CD8-positive, alpha-beta memory T cell (primary cell): ENCODE measurements at places on chromosomes 5 and 9.

DNA sequence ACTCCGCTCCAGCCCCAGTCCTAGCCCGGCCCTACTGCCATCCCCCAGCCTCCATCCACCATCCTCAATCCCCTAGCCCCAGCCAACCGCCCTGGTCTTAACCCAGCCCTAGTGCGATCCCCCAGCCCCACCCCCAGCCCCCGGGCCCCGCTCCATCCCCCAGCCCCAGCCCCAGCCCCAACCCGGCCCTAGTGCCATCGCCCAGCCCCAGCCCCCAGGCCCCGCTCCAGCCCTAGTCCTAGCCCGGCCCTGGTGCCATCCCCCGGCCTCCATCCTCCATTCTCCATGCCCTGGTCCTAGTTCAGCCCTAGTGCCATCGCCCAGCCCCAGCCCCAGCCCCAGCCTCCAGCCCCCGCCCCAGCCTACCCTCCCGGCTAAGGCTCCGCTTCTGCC lies 398 bp downstream of the TOR1A start:
- no peak for DNase-seq

DNA sequence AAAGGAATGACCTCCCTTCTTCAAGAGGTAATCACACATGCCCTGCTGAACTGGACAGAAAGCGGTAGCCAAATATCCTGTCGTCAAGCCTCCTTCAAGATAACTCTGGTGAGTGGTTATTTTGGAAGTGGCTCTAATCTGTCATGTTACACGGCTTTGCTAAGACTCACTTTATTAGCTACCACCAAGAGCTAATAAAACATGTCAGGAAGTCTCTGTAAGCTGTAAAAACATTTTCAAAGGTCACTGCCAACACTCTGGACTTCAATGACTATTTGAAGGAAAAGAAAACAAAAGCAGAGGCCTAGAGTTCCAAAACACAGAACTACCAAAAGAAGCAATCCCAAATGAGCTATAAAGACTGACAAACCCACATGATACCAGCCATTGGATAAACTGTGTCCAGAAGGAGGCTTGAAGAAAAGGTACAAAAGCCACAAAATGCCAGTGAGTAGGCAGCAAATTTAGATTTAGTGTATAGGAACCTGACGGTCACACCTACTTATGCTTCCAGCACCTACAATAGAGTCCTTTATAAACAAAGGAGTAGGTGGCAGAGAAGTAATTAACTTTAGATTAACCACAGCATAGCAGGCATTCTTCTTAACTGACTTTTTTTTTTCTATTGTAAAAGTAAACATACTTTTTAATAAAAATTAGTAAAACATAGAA lies 97.3 kb upstream of the EQTN start:
- DNase-seq: no peak

- DNase-seq: no peak
Observed at GRCh38 chr5:142360051-142360498, 35.3 kb upstream of the SPRY4 start.

- no peak for DNase-seq
Observed at GRCh38 chr5:88930335-88930734, 47.4 kb upstream of the MEF2C start.

- no peak for DNase-seq
Observed at GRCh38 chr5:144162686-144163085, 7.8 kb downstream of the YIPF5 start.

GRCh38 chr5:87354496-87354895 lies 58.2 kb downstream of the CCNH start:
- no peak for DNase-seq

DNA sequence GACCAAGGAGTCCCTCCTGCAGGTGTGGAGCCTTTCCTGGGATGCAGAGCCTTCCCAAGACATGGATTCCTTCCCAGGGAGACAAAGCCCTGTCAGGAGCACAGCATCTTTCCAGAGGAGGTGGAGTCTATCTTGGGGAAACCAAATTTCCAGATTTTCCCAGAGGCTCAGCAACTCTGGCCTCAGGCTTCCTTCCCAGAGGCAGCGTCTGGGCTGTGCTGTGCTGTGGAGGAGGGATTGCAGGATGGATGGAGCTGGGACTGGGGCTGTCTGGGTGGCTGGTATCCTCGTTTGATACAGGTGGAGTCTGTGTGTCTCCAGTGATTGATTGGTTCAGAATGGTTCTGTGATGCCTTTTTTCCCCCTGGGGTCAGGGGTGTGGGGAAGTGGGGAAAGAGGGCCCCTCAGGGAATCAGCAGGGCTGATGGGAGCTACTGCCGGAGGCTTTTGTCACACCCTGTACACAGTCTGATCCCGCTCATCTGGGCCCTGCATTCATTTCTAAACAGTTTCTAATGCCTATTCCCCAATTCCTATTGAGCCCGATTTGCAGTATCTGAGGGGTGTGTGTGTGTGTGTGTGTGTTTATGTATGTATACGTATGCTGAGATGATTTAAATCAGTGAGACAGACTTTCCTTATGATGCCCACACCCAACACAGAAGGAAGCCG lies 16.0 kb downstream of the OR13J1 start:
- DNase-seq: no peak

DNA sequence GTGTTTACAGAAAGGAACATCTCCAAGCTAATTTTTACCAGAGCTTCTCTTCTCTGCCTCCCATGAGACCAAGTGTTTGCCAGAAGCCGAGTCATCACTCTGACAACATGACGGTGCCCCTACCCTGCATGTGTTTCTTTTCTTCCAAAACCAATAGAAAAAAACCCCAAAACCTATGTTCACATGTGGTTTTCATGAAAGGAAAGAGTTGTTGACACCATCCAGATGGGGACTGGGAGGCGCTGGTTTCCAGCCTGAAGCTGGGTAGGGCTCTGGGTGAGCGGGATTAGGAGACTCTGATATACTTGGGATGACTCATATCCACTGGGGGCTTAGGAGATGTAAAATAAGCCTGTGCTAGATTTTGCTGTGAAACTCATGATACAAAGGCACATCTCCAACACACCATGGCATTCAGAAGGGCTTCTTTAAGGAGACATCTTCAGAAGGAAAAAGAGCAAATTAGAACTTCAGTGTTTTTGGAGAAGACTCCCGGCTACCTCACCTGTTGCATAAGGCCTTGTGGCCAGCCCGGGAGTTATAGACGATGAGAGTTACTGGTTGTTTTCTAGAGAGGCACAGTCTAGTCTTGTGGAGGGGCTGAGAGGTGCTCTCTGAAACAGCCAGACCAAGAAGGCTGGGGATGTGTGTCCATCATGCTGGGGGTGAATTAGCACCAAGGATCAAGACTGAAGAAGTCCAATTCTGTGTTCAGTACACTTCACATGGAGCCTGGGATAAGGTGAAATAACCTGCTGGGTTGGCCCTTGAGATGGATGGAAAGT lies 108.9 kb upstream of the LHFPL2 start:
- DNase-seq: no peak

DNA sequence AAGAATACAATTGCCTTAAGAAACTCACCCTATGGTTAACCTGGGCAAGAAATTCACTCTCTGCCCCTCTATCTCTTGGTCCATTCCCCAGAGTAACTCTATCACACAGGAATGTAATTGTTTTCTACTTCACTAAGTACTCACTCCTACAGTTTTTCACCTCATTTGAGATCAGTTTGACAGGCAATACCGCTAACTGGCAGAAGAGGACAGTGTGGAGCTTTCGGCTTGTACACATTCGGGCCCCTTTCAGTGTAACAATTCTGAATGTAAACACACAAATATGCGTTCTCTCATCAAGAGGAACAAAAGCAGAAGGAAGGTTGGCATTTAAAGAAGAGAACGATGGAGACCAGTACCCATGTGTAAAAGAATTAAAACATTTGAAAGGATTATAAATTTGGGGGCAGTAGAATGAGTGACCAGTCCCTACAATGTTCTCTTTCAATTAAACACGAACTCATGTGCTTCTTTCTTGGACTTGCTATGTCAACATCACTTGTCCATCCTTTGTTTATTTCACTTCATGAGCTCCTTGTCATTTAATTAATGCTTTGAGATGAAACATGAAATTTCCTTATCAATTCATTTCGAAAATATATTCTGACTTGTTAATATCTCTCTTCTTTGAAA lies 188.5 kb upstream of the GRAMD2B start:
- no peak for DNase-seq

DNA sequence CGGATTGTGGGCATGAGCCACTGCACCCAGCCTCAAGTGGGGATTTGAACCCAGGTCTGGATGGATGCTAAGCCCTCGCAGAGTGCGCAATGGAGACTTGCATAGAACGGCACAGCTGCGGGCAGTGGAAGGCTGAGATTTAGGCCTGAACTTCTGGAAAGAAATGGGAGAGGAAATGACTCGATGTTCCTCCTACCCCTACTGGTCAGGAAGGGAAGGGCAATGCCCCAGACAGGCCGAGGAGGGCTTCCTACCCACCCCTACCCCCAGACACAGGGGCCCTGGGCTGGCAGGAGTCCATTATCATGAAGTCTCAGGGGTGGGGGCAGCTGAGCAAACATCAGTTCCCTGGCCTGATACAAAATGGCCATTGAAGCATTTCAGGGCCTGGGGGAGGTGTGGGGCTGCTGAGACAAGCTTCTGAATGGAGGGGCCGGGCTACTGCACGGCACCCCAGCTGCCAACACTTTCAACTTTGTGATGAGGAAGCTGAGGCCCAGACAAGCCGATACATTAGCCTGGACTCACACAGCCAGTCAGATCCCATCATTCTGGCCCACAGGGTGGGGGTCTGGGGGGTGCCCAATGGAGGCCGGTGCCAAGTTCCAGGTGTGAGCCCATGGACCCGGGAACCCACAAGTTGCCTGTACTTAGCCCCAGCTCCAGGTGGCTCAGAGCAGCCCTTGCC lies 13.5 kb upstream of the WDR38 start:
- no peak for DNase-seq

- no peak for DNase-seq
Observed at GRCh38 chr5:1207555-1207954, 6.2 kb downstream of the SLC6A19 start.

GRCh38 chr5:116068028-116068632 lies 16.7 kb upstream of the COMMD10 start:
- DNase-seq: no peak

GRCh38 chr9:132441404-132441803 lies 31.4 kb downstream of the CFAP77 start:
- no peak for DNase-seq

DNA sequence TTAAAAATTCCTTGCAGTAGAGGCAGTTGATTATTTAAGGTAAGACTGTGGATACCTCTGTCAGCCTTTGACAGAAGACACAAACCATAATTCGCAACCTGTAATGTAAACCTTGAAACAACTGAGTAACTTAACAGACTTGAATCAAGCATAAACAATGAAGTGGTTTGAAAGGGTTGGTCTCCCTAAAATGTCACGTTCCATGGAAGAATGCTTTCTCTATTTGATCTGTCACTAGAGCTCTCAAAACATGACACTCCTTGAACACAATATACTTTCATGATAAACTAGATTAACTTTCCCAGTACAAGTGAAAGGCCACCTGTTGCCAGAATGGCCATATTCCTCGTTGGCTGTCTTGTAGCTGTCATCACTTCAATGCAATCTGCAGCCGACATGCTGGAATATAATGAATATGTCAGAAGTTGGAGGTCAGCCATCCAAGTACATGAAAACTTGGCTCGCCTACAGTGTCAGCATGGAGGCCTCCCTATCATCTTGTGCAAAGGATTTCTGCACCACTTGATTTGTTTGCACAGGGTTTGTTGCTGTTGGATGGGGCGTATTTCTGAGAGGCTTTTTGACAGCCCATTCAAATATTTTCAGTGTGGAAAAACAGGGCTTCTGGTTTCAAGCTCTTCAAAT lies 228.0 kb downstream of the TLE4 start:
- DNase-seq: no peak

DNA sequence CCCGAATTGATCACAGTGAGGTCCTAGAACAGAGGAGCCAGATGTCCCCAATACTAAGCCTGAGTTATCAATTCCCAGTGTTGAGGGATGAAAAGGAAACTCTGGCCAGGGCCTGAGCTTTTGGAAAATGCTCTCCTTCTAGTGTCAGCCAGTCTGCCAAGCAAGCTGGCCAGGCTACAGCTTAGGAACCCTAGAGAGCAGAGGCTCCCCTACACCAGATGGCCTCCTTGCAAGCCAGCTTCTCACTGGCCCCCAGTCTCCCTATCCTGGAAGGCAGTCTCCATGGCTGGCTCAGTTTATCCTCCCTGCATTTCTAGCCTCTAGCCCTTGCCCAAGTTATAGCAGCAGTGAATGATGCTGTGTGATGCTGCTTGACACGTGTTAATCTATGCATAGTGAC lies 204.7 kb upstream of the WWC1 start:
- no peak for DNase-seq

DNA sequence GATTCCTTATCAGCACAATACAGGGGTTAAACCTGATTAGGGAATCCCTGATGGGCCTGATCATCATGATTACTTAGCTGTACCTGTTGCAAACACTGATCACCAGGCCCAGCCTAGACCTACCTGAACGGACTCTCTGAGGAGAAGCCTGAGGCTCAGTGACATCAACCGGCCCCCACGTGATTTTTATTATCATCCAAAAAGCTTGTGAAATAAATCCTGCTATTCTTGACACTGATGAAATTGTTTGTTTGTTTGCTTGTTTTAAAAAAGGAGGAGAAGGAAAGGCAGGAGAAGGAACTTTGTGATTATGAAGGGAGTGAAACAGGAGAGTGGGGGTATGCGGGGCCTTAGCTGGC lies 18.1 kb downstream of the LCP2 start:
- DNase-seq: no peak

DNA sequence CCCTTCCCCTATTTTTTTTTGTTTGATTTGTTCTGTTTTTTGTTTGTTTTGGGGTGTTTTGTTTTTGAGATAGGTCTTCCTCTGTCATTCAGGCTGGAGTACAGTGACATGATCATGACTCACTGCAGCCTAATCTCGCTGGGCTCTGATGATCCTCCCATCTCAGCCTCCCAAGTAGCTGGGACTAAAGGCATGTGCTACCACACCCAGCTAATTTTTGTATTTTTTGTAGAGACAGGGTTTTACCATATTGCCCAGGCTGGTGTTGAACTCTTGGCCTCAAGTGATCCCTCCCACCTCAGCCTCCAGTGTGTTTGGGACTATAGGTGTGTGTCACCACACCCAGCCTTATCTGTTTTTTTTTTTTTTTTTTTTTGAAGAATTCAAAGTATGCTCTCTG lies 605.4 kb downstream of the DNAH5 start:
- DNase-seq: no peak

DNA sequence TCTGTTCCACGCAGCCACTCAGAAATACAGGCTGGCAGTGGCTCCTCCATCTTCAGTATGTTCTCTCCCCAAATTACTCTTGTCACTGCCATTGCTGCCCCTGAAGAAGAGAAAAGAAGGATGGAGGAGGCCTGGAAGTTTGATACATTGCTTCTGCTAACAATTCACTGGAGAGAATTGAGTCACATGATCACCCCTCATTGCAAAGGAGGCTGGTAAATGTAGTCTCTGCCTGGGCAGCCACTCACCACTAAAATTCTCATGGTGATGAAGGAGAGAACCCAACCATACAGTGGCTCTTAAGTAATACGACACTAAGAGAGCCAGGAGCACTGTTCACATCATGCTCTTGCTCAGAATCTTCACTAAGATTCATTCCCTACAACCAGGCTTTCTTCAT lies 112.0 kb downstream of the DOCK8 start:
- DNase-seq: no peak

DNA sequence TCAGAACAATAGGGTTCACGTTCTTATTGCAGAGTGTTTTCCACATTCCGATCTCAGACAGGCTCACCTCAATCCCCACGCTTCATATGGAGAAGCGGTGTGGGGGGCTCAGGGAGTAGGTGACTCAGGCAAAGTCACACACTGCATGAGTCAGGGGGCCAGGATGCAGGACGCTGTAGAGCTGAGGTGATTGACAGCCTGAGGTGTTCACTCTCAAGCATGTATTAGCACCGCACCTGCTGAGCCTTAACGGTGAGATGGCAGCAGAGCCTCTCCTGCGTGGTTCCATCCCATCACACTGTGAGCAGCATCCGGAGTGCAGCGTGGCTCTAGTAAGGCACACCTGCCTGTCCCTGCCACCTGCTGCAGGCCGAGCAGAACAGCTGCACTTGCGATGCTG lies 194.0 kb downstream of the IRX2 start:
- no peak for DNase-seq
